ENCODE measurements at places on chromosomes 12 and 14.

DNA sequence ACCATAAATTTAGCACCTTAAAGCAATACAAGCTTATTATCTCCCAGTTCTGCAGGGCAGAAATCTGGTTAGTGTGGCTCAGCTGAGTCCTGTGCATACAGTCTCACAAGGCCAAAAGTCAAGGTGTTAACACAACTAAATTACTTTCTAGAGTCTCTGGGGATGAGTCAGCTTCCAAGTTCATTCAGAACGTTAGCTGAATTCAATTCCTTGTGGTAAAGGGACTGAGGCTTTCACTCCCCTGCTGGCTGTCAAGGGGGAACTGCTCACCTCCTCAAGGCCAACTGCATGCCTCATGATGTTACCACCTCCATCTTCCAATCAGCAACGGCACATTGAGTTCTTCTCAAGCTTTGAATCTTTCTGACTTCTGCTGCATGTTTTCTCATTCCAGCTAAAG, 27.6 kb downstream of the EML5 start:
- H3K27ac ChIP-seq, result no peak overlapping the region
- no peaks in the 10 kb centered on the region for H3K36me3 ChIP-seq
- H3K4me1 ChIP-seq, result no peaks in the 10 kb centered on the region

- H3K4me3 ChIP-seq, result no peak overlapping the region
- H3K27ac ChIP-seq, result no peak overlapping the region
- H3K27me3 ChIP-seq, result peaks cover 52% of the 10 kb centered on the region
- H3K4me1 ChIP-seq, result peaks cover 8% of the 10 kb centered on the region
- DNase-seq, result no peak
Observed at GRCh38 chr12:94875525-94875924, 128.0 kb downstream of the NDUFA12 start.

- peak overlapping the region; percentile 91 for H3K27ac ChIP-seq
- H3K27me3 ChIP-seq, result no peaks in the 10 kb centered on the region
Observed at GRCh38 chr12:47717046-47717442, 8.2 kb downstream of the ENDOU start.

DNA sequence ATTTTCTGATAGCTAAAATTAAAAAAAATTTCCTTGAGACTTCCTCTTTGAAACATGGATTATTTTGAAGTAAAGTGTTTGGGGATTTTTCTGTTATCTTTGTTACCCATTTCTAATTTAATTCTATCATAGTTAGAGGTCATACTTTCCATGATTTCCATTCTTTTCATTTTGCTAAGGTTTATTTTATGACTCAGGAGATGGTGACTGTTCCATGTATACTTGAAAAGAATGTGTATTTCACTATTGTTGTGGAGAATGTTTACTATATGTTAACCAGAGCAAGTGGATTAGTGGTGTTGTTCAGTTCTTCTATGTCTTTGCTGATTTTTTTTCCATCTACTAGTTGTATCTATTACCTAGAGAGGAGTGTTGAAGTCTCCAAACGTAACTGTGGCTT, 250.5 kb upstream of the PELI2 start:
- H3K27ac ChIP-seq, result no peak overlapping the region
- no peak for DNase-seq
- no peak overlapping the region for H3K4me3 ChIP-seq

GRCh38 chr14:44463356-44464004, 43.6 kb downstream of the FSCB start:
- no peaks in the 10 kb centered on the region for H3K36me3 ChIP-seq
- H3K27ac ChIP-seq, result no peak overlapping the region
- peaks cover 8% of the 10 kb centered on the region for H3K4me1 ChIP-seq
- no peak overlapping the region for H3K4me3 ChIP-seq

GRCh38 chr14:103186241-103186822, 63.1 kb downstream of the TNFAIP2 start:
- peaks cover 8% of the 10 kb centered on the region for H3K4me1 ChIP-seq
- DNase-seq, result no peak
- no peak overlapping the region for H3K27ac ChIP-seq
- peaks cover 44% of the 10 kb centered on the region for H3K27me3 ChIP-seq
